ENCODE measurements at places on chromosomes 1 and 21.

DNA sequence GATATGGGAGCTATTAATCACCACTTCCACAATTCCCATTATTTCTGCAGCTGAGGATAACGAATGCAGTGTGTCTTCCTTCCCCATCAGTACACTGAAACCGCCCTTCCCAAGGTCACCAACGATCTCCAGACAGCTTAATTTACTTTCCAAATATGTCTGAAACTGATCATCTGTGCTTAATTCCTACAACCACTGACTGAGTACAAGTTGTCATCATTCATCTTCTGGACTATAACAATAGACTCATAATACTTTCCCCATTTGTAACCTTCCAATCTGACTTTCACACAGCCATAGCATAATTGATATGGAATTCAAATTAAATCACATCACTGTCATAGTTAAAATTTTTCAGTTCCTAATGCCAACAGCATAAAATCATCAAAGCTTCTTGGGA is 17.4 kb downstream of the DNM3 start:
- DNase-seq = no peak

DNA sequence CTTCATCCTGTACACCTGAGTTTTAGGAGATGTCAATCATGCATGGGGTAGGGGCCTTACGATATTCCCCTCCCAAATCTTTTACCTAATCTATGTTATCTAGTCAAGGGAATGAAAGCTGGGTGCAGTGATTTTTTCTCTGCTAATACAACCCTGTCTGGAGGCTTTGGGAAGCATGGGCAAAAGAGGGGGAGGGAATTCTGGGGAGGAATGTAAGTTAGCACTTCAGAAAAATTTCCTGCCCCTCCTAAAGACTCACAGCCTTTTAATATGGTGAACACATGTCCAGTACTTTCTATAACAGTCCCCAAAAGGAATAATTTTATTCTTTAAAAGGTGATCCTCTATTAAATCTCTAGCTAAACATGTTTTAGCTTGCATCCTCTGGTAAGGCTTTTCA is 25.6 kb upstream of the PRELP start:
- no peak for DNase-seq

GRCh38 chr21:45524756-45525152 is 17.5 kb downstream of the SLC19A1 start:
- no peak for DNase-seq

- DNase-seq = no peak
Measured at GRCh38 chr1:36321119-36321951, 2.1 kb downstream of the EVA1B start.

All from esophagus squamous epithelium (tissue), 5 donors.